ENCODE measurements at places on chromosomes 11 and 22.

DNA sequence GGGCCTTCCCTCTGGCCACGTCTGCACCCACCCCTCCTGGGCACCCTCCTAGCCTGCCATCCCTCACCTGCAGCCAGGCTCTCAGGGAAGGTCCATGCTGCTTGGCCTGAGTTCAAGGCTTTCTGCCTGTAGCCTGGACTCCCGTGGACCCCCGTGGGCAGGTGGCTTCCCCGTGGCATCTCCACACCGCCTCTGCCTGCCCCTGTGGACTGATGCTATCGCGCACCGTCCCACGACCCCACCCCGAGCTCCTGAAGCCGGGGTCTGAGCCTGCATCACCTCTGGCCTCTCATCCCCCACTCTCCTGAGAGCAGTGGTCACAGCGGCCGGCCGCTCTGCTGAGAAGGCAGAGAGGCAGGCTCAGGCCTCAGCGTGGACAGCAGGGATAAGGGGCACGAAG is 4.5 kb downstream of the IFITM5 start:
- no peak for DNase-seq

DNA sequence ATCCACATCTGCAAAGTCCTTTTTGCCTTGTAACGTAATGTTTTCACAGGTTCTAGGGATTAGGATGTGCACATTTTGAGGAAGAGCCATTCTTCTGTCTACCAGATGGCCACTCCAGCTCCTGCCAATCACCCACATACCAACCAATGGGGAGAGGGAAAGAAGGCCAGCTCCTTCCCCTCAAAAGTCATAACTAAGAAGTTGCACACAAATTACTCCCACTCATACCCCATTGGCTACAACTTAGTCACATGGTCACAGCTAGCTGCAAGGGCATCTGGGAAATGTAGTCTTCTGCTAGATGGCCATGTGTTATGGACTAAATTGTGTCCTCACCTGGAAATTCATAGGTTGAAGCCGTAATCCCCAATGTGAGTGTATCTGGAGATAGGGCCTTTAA is 15.4 kb upstream of the MYOD1 start:
- peak; percentile 42 for DNase-seq

DNA sequence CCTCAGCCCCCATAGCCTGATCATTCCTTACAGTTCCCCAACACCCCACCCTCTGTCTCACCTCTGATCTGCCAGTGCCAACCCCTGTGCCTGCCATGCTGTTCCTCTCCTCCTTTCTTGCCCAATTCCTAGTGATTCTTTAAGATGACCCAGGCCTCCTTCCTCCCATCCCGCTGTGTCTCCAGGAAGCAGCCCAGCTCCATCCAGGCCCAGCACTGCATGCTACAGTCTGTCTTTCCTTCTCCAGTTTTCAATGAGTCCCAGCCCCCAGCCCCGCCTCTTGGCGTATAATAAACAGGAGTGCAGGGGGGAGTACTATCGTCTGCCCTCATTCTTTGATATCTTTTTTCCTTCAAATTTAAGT is 12.3 kb downstream of the LTBP3 start:
- no peak for DNase-seq

DNA sequence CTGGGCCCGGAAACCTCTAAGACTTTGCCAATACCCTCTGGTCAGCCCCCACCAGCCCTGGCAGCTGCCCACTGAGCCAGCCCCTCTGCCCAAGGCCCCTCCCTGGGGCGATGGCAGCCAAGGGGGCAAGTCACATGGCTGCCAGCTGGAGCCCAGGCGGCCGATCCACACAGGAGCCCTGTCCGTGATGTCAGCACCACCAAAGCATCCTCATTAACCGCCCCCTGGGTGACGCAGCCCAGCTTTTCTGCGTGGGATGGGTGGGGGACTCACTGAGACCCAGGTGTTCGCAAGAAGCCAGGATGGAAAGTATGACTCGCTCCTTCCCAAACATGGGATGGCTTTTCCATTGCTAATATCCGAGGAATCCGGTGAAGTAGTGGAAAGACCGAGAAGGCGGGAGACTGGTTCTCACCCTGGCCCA is 46.6 kb upstream of the WNT7B start:
- no peak for DNase-seq

- no peak for DNase-seq
Observed at GRCh38 chr11:83336993-83337392, 50.8 kb upstream of the CCDC90B start.

DNA sequence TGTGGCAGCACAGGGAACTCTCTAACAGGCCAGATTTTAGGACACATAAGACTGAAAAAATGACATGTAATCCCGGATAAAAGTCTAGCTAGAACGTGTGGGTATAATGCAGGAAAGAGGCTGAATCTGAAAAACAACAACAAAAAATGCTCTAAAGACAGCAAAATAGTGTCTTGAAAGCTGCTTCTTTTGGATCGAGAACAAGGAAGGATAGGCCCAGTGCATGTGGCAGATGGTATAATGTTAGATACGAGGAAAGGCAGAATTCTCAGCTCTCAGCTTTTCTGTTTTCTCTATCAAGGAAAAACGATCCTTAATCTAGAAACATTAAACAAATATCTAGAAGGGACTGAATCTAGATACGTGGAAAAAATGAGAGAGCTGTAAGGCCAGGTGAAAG is 33.8 kb upstream of the PARVA start:
- DNase-seq: no peak

DNA sequence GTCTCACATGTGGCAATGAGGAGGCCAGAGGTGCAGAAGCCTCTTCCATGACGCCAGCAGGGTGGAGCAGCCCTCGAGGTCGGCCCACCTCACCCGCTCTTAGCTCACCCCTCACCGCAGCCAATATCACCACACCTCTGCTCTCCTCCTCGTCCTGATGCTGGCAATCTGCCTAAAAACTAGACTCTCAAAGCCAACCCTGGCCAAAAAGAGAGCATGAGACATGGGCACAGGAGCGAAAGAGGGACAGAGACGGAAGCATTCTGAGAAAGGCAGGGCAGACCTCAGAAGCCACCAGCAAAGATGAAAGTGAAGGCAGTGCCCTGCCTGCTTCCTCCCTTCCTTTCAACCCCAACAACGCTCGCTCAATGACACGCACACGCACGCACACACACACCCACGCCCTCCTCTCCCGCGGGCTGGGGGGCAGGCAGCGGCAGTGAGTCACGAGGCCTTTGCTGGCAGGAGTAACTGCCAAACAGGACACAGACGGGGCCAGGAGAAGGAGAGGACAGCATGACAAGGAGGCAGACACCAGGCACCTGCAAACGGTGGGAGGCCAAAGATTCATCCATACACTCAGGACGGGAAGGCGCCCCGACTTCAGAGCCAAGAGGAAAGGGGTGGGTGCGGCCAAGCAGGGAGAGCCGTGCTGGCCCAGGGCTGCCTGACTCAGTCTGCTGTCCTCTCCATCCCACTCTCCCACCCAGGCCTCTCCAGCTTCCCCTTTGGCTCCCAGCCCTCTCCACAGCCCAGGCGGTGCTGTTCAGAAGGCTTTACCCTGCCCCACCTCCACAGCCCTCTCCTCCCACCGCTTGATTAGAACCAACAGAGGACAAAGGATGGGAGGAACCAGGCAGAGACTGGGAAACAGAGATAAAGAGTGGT is 11.4 kb downstream of the IGSF9B start:
- peak; percentile 37 for DNase-seq

- DNase-seq: no peak
Observed at GRCh38 chr11:75155570-75156422, 4.9 kb downstream of the SLCO2B1 start.

GRCh38 chr11:113065330-113065729 is 104.1 kb downstream of the NCAM1 start:
- DNase-seq: no peak

DNA sequence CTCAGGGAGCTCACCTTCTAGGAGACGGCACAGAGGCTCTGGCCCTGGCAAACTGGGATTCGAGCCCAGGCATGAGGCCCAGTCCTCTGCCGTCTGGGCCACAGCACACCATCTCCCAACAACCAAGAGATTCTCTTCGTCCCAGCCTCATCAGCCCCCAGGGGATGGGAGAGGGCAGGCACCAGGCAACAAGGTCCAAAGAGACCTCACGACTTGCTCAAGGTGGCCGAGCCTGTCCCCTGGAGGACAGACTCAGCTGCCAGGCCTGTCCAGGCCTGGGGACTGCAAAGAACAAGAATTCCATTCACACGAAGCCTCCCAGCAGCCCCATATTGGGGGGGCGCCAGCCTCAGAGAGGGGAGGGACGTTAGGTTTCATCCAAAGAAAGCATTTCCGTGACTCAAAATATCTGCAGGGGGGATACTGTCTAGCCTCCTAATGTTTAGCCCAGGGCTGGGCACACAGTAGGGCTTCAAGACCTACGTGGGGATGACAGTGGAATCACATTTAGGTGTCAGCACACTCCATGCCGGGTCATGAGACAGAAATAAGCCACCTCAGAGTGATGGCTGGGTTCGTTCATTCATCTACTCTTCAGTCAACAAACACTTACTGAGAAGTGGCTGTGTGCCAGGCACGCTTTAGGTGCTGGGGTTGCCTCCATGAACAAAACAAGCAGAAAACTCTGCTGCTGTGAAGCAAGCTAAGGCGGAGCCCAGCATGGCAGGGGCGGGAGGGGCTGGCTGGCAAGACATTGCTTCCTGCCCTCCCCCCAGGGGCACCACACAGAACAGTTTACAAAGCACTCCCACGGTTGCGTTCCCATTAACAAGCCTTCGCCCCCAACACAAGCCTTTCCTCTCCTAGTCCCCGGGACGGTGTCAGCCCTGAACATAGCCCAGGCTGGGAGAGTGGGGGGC is 1.2 kb downstream of the CARNS1 start:
- DNase-seq: no peak

GRCh38 chr22:32839831-32840584 is 38.5 kb downstream of the TIMP3 start:
- no peak for DNase-seq

GRCh38 chr11:33842236-33842915 is 49.5 kb downstream of the LMO2 start:
- no peak for DNase-seq

DNA sequence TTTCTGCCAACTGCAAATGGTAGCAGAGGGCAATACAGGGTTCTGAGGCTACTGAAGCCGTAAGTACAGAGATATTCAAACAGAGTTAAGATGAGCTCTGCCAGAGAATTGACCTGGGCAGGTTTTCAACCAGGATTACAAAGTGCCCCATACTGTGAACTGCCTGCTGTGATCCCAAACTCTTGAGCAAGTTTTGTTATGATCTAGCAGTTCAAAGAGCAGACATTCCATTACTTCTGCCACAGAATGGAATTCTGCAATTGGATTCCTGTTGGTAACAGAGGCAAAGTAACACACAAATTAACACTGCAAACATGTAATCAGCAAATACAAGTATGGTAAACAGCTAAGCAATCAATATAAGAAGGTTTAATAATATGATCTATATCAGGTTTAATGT is 31.2 kb downstream of the ALG9 start:
- no peak for DNase-seq

DNA sequence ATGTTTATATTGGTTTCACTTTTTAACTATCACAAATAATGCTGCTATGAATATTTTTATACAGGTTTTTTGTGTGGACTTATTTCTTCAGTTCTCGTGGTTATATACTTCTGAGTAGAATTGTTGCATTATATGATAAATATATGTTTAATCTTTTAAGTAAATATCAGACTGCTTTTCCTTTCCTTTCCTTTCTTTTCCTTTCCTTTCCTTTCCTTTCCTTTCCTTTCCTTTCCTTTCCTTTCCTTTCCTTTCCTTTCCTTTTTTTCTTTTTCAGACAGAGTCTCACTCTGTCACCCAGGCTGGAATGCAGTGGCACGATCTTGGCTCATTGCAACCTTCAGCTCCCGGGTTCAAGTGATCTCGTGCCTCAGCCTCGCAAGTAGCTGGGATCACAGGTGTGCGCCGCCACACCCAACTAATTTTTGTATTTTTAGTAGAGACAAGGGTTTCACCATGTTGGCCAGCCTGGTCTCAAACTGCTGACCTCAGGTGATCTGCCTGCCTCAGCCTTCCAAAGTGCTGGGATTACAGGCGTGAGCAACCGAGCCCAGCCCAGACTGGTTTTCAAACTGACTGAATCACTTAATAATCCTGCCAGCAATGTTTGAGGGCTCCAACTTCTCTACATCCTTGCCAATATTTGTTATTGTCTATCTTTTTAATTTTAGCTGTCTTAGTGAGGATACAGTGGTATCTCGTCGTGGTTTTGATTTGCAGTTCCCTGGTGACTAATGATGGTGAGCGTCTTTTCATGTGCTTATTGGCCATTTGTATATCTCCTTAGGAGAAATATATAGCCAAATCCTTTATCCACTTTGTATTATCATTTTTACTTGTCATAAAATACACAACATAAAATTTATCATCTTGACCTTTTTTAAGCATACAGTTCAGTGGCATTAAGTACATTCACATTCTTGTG is 21.9 kb downstream of the HTR3B start:
- no peak for DNase-seq

GRCh38 chr22:22207845-22208564 is 36.6 kb upstream of the VPREB1 start:
- peak; percentile 72 for DNase-seq

- no peak for DNase-seq
Observed at GRCh38 chr22:48068323-48068885, 1306.0 kb downstream of the TBC1D22A start.

DNA sequence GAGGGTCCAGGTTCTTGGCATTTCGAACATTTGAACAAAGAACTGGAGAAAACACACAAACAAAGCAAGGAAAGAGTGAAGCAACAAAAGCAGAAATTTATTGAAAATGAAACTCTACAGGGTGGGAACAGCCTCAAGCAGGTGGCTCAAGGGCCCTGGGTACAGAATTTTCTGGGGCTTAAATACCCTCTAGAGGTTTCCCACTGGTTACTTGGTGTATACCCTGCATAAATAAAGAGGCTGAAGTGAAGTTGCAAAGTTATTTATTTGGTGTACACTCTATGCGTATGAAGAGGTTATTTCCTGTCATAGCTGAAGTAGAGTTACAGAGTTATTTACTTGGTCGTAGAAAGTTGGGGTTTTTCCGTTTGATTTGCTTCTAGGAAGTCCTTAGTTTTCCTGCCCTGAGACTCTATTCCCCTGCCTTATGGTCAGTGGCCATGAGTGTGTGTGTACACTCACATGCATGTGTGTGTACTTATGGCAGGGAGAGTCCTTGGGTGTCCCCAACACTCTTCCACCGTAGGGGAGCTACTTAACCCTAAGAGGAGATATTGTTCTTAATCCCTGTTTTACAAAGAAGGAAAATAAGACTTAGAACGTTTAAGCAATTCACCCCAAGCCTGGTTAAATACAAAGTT is 5.6 kb upstream of the SMCO4 start:
- DNase-seq: no peak

GRCh38 chr11:3944198-3944597 is 88.7 kb downstream of the STIM1 start:
- no peak for DNase-seq

GRCh38 chr11:77203901-77204753 is 76.1 kb downstream of the MYO7A start:
- no peak for DNase-seq

GRCh38 chr11:34212566-34212965 is 107.1 kb downstream of the NAT10 start:
- no peak for DNase-seq

DNA sequence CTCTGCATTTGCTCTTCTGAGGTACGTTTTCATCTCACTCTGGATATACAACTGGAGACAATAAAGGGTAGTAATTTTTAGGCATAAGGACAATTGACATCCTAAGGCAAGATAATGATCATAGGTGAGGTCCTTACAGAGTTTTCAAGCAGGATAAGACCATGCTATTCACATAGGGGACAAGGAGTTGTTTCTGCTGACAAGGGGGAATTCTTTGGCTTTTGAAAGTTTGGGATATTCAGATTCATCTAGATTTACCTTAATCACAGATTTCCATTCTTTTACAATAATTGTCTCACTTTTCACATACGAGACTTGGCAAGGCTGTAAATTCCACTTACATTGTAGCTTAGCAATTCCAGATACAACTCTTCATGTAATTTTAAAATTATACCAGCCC is 256.2 kb downstream of the AASDHPPT start:
- no peak for DNase-seq
